ENCODE measurements at places on chromosomes 1 and 21.

DNA sequence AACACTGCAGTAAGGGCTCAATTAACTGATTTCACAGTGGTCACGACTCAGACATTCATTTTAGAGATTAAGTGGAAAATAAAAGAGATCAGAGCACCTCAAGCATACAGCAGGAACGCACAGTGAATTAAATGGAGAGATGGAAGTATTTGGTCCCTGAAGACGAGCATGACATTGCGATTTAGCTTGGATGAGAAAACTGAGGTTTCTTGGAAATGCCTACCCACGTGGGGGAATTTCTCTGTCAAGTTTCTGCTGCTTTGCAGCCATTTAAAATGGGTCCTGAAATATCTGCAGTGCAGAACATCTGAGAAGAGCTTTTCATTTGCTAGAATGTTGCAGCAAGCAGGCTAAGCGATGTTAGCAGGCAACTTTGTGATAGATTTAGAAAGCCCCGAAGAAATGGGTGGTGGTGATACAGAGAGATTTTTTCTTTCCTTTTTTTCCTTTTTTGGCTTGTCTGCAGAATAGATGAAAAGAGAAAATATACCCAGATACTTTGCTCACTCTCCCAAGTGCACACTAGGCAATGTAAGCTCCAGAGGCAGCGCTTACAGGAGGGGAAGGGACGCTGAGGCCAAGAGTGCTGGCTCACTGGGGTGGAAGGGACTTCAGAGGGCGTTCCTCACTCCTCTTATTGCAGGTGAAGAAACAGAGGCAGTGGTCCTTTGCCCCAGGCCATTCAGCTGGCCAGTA is 258.0 kb downstream of the KCNJ6 start:
- DNase-seq, result no peak

GRCh38 chr1:80645621-80646020 is 1155.1 kb upstream of the ADGRL2 start:
- no peak for DNase-seq

DNA sequence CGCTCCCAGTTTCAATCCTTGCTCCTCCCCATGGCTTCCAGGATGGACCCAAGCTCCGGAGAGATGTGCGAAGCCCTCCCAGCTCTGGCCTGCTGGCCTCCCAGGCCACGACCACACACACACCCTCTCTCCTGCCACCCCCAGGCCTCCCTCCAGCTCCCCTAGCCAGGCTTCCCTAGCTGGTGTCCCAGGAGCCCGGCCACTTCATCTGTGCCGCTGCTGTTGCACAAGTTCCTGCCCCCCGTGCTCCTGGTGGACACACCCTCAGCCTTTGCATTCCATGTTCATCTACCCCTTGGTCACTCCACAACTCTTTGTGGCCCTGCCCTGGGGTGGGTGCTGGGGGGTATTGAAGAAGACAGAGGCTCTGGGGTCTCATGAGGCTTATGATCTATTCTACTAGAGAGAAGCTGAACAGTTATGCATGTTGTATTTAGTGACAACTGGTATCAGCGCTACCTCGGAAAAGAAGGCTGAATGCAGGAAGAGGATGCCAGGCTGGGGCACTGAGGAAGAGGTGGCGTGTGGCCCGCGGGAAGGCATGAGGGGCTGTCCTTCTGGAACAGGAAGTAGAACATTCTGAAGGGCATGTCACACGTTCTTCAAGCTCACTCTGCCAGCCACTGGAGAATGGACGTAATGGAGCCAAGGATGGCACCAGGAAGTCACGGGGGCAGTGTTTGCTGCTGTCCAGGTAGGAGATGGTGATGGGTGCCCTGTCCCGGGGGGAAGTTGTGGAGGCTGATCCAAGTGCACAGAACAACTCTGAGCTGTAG is 172.4 kb downstream of the PSMG1 start:
- no peak for DNase-seq

DNA sequence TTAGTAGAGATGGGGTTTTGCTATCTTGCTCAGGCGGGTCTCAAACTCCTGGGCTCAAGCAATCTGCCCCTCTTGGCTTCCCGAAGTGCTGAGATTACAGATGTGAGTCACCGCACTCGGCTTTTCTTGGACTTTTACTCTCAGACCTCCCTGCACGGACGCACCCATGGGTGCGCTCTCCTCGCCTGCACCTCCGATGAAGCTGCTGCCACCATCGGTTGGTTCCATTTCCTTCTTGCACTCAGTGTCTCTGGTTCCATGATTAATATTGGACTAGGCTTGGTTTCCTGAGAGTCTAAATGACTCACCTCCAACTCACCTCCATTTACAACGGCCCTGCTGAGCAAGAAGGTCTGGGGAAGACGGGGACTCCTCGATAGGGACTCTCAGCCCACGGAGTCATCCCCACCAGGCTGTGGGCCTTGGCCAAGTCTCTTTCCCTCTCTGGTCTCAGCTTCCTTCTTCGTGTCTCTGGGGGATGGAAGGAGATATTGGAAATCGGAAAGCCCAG is 6.7 kb upstream of the TNFRSF8 start:
- no peak for DNase-seq

DNA sequence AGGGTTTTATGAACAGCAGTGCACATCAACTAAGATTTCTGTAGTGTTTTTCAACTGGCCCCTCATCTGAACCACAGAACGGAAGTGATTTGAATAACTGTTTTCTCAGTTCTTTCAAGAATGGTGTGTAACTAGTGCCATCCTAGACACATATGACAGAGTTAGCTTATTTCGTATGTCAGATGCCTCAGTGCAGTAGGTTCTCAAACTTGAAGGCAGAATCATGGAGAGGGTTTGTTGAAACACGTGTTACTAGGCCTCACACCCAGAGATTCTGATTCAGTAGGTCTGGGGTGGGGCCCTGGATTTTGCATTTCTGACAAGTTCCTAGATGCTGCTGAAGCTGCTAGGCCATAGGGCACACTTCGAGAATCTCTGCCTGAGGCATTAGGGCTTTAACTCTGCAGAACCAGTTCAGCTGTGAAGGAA is 49.0 kb downstream of the SCCPDH start:
- DNase-seq, result no peak

DNA sequence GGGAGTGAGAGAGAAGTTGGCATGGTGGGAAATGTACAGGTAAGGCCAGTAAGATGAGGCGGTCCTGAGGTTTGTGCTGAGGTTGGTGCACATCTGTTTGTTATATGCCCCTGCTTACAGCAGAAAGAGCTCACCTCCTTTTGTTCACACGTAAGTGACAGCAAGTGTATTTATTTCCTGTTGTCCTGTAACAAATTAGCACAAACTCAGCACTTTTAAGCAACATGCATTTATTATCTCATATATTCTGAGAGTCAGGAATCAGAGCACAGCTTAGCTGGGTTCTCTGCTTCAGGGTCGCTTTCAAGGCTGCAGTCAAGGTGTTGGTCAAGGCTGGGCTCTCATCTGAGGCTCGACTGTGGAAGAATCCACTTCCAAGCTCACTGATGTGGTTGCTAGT is 45.8 kb downstream of the TENT5C start:
- DNase-seq, result no peak

GRCh38 chr21:45322960-45323461 is 35.3 kb upstream of the POFUT2 start:
- DNase-seq, result no peak
